ENCODE measurements at places on chromosomes 7 and 10.

- no peak for DNase-seq
Measured at GRCh38 chr10:25492040-25492439, 317.2 kb downstream of the GPR158 start.

DNA sequence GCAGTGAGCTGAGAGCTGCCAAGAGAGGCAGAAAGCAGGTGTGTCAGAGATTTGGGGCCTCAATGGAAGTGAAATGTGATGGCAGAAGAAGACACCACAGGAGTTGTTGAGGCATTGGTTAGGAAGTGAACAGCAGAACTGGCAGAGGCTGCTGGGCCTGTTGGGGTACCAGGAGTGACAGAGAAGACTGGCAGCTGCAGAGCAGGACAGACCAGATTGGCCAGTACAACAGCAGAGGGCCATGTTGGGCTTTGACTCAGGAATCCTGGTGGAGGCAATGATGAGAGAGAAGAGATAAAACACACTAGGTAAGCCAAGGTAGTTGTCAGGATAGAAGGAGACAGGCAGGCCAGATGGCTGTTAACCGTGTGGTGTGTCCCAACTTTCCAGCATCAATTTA is 19.9 kb upstream of the HERPUD2 start:
- no peak for DNase-seq

DNA sequence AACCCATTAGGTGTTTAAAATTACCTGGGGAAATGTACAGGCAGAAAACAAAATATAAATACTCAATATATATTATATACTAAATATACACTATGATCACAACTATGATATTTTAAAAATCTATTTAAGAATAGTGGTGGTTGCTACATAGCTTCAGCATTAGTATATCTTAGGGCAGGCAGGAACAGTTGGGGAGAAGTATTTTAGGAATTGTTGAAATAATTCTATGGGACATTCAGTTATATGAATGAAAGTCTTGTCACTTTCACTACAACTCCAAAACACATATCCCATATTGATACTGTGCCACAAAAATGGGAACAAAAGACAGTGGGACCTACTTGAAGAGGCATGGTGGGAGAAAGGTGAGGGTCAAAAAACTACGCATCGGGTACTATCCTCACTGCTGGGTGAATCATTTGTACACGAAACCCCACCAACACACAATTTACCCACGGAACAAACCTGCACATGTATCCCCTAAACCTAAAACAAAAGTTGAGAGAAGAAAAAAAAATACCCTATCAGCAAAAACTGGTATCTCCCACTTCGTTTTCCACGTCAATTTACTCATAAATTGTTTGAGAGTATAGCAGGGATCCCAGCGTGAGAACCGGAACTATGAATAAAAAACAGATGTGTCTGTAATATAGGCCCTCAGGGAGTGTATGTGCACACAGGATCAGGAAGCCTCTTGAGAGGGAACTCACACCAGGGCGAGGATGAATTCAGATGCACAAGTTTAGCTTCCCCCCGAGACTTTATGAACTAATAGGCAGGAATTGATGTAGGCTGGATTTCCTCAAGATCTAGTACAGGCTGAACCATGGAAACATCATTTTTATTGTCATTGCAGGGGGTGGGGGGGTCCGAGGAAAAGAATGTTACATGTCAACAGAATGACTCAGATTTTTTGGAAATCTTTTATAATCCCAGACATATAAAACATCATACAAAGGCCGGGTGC is 16.2 kb downstream of the SLC16A12 start:
- DNase-seq: no peak

DNA sequence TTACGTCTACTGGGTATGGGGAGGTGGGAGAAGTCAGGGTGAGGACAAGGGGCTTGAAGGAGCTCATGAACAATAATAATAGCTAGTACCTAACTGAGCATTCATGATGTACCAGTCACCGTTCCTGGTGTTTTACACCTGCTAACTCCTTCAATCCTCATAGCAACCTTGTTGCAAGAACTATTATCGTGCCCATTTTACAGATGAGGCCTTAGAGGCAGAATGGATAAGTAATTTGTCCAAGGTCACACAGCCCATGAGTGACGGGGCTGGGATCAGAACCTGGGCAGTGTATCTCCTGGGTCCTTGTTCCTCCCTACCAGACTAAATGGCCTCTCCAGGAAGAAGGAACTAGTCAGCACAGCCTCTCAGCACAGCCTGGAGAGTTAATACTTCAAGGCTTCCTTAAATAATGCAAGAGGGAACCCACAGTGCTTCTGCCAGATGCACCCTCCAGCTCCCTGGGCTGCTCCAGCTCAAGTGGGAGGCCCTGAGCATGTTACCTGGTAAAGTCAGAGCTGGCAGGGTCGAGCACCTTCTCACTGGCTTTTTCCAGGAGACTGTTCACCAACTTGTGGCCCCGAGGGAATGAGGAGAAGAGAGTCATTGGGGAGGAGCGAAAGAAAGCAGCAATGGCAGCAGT is 28.8 kb downstream of the RRP12 start:
- no peak for DNase-seq

DNA sequence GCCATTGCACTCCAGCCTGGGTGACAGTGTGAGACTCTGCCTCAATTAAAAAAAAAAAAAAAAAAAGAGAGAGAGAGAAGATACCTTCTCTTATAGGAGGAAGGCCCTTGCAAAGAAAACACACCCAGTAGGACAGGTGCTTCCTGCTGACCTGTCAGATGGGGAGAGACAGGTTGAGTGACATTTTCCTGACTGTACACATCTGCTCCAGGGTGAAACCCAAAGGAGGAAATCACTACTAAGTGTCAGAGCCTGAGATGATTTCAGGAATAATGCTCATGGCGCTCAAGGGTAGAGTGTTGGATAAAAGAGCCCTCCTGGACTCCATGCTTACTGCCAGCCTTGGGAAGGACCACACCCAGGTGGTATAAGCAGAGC is 1.7 kb upstream of the STN1 start:
- DNase-seq: no peak

DNA sequence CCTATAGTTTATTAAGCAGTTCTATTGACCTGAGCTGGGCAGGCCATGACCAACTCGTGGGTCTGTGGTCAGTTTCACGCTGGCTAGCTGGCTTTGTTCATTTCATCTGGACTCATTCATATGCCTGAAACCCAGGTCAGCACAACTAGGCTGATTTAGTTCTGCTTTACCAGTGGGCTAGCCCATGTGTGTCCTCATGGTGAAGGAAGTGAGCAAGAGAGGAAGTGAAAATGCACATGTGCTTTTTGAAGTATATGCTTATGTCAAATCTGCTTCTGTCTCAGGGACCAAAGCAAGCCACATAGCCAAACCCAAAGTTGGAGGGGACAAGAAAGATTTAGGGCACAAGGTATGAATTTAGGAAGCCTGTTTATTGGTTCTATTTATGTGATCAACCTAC is 154.5 kb downstream of the RNF133 start:
- no peak for DNase-seq

DNA sequence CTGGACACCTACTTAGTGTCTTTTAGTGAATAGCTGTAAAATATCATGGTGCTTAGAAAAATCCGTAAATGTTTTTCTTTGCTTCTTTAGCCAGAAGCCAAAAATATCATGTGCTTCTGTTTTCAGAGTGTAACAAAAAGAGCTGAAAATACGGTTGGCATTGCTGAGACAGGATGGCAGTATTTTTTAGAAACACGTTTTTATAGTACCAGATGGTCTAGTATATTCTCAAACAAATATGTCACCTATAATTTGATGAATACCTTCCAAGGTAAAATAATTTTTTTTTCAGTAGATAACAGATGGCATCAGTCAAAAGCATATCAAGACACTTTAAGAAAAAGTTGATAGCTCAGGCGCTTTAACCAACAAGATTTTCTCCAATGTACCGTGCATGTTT is 326.6 kb downstream of the PHF14 start:
- DNase-seq: no peak

DNA sequence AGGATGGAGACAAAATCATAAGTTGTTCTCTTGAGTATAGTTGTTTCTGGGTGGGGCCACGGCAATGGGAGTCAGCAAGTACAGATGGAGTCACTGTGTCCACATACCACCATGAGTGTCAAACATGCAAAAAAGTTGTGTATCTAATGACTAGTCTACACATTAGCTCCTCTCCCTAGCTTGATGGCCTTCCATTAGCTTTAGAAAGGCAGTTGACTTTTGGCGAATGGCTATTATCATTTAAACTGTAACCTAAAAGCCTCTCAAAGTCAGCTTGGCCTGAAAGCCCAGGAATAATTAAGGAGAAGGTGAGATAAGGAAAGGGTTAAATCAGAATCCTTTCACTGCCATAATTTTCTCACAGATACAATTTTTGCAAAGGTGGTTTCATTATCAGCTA is 95.5 kb upstream of the MEOX2 start:
- DNase-seq: no peak

All from GF-D8 (cell line).